CD4-positive, alpha-beta memory T cell (primary cell): ENCODE measurements at places on chromosomes 11 and 22.
A peak's percentile ranks its signal among the peaks of the same experiment; 100 is the strongest.

DNA sequence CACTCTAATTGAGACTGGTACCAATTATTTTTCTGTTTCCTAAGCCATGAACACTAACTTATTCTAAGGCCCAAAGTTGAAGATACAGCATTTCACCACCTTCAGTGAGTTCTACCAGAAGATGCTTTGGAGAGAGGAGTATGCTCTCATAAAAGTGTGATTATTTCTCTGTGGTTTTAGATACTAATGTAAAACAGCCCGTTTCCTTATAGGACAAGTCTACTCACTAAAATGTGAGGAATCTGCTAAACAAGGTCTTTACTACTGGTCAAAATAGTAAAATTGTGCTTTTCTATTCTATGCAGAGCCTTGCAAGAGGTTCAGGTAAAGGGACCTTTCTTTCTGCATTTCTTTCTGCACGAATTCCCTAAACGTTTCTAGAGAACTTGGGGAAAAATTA lies 2.4 kb downstream of the LGR4 start:
- H3K4me3 ChIP-seq, result no peak overlapping the region
- H3K27ac ChIP-seq, result no peak overlapping the region
- H3K27me3 ChIP-seq, result no peaks in the 10 kb centered on the region
- H3K4me1 ChIP-seq, result peaks cover 13% of the 10 kb centered on the region
- DNase-seq, result no peak

DNA sequence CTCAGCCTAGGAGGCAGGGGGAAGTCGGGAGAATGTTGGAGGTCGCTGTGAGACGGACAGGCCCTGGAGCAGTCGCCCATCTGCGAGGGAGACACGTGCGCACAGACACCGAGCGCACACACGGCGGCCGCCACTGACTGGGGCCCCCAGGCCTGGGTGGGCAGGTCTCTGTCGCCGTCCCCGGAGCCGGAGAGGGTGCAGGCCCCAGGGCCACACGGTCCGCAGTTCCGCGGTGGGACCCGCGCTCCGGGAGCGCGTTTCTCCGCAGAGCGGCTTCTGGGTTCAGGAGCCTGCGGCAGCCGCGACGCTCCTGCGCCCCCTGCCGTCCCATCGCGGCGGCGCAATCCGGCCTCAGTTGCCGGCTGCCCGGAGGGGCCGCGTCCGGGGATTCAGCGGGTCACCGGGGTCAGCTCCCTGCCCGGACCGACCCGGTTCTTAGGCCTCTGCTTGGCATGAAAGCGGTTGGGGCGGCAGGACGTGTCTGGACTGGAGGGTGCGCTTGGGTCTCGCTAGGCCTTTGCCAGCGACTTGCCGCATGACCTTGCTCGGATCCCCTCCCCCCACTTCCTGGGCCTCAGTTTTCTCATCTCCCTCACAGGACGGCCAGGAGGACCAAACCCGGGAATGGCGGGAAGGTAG lies 31.2 kb downstream of the PDE2A start:
- H3K27ac ChIP-seq, result no peak overlapping the region
- H3K4me1 ChIP-seq, result no peaks in the 10 kb centered on the region
- no peaks in the 10 kb centered on the region for H3K36me3 ChIP-seq
- DNase-seq, result no peak
- H3K27me3 ChIP-seq, result peaks cover 11% of the 10 kb centered on the region

GRCh38 chr22:38124236-38124974 lies 13.9 kb upstream of the BAIAP2L2 start:
- DNase-seq, result no peak
- peaks cover 4% of the 10 kb centered on the region for H3K36me3 ChIP-seq
- no peaks in the 10 kb centered on the region for H3K27me3 ChIP-seq

- DNase-seq, result no peak
- H3K36me3 ChIP-seq, result no peaks in the 10 kb centered on the region
- no peak overlapping the region for H3K4me3 ChIP-seq
- no peaks in the 10 kb centered on the region for H3K4me1 ChIP-seq
- H3K27ac ChIP-seq, result no peak overlapping the region
These were observed 9.3 kb downstream of the TENM4 start for GRCh38 chr11:79431535-79431934.

DNA sequence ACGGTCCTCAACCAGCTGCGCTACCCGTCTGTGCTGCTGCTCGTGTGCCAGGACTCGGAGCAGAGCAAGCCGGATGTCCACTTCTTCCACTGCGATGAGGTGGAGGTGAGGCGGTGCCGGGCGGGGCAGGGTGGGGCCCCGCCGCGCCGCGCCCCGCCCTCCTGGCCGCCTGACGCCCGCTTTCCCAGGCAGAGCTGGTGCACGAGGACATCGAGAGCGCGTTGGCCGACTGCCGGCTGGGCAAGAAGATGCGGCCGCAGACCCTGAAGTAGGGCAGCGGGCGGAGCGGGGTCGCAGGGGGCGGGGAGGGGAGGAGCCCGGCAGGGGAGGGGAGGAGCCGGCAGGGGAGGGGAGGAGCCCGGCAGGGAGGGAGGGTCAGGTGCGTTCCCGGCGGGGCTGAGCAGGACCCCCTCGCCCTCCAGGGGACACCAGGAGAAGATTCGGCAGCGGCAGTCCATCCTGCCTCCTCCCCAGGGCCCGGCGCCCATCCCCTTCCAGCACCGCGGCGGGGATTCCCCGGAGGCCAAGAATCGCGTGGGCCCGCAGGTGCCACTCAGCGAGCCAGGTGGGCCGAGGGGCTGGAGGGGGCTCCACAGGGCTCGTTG lies 14.7 kb downstream of the EPS8L2 start:
- no peak overlapping the region for H3K27ac ChIP-seq
- peaks cover 24% of the 10 kb centered on the region for H3K4me1 ChIP-seq
- no peak overlapping the region for H3K4me3 ChIP-seq

GRCh38 chr22:21702700-21703683 lies 32.6 kb downstream of the YPEL1 start:
- no peak overlapping the region for H3K4me3 ChIP-seq
- H3K27me3 ChIP-seq, result no peaks in the 10 kb centered on the region
- H3K36me3 ChIP-seq, result no peaks in the 10 kb centered on the region

GRCh38 chr11:13335319-13335718 lies 57.7 kb downstream of the BMAL1 start:
- no peaks in the 10 kb centered on the region for H3K36me3 ChIP-seq
- peak; percentile 72 for DNase-seq
- H3K27ac ChIP-seq, result no peak overlapping the region
- H3K27me3 ChIP-seq, result no peaks in the 10 kb centered on the region

DNA sequence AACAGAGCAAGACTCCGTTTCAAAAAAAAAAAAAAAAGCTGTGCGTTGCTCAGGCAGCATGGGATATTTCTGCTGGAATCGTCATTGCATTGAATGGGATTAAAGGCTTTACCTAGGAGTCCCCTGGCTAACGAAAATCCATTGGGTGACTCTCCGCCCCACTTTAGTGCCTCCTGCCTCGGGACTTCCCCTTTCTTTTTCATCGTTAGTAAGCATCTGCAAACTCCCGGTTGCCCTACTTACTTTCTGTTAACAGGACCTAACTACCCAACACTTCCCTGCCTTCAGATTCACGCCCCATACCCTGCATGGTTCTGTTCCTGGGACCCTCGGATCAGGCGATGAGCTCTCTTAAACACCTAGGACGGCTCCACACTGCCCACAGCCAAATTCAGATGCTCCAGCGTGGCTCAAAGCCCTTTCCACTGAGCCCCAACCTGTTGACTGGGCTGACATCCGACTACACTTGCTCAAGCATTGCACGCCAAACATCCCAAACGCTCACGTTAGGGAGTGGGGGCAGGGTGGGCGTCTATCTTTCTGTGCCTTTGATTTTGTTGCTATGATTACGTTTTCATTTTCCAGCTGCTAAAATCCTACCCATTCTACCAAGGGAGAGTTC lies 143.8 kb downstream of the ST3GAL4 start:
- H3K4me3 ChIP-seq, result no peak overlapping the region
- DNase-seq, result no peak
- no peaks in the 10 kb centered on the region for H3K36me3 ChIP-seq

GRCh38 chr11:11580841-11581411 lies 40.9 kb downstream of the GALNT18 start:
- H3K27ac ChIP-seq, result no peak overlapping the region
- H3K4me3 ChIP-seq, result no peak overlapping the region
- no peaks in the 10 kb centered on the region for H3K27me3 ChIP-seq
- DNase-seq, result no peak
- H3K36me3 ChIP-seq, result no peaks in the 10 kb centered on the region

DNA sequence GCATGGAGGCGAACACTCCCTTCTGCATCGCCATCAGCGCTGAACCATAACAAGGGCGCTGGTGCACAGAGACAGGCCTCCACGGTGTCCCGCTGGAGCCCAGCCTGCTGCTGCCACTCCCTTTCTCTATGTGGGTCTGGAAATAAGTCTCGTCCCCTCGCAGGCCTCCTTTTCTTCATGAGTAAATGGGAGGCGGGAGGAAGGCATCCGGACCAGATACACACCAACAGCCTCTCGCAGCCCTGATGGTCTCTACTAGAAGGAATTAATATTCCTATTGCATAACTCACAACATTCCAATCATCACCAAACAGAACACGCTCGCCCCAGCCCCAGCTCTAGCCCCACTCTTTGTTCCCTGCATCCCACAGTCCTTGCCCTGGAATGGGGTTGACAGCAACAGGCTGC lies 14.9 kb downstream of the RASD2 start:
- no peaks in the 10 kb centered on the region for H3K27me3 ChIP-seq
- no peak overlapping the region for H3K4me3 ChIP-seq

DNA sequence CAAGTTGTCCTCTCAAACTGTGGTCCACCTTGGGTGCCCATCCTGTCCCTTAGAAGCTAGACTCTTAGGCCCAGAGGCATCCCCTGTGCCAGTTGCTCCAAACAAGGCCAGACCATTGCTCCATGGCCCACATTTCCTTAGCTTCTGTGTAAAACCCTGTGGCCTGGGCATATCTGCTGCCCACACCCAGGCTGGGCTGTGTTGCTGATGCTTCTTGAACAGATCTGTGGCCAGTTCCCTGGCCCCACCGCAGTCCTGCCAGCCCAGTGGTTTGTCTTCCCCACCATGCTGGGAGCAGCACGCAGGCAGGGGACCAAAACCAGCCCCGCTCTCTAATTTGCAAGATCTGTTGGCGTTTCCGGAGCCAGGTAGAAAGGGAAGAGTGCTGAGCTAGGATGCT lies 72.2 kb downstream of the CSNK2A3 start:
- no peak for DNase-seq
- no peak overlapping the region for H3K4me3 ChIP-seq
- no peak overlapping the region for H3K27ac ChIP-seq
- no peaks in the 10 kb centered on the region for H3K4me1 ChIP-seq
- no peaks in the 10 kb centered on the region for H3K36me3 ChIP-seq
- no peaks in the 10 kb centered on the region for H3K27me3 ChIP-seq

DNA sequence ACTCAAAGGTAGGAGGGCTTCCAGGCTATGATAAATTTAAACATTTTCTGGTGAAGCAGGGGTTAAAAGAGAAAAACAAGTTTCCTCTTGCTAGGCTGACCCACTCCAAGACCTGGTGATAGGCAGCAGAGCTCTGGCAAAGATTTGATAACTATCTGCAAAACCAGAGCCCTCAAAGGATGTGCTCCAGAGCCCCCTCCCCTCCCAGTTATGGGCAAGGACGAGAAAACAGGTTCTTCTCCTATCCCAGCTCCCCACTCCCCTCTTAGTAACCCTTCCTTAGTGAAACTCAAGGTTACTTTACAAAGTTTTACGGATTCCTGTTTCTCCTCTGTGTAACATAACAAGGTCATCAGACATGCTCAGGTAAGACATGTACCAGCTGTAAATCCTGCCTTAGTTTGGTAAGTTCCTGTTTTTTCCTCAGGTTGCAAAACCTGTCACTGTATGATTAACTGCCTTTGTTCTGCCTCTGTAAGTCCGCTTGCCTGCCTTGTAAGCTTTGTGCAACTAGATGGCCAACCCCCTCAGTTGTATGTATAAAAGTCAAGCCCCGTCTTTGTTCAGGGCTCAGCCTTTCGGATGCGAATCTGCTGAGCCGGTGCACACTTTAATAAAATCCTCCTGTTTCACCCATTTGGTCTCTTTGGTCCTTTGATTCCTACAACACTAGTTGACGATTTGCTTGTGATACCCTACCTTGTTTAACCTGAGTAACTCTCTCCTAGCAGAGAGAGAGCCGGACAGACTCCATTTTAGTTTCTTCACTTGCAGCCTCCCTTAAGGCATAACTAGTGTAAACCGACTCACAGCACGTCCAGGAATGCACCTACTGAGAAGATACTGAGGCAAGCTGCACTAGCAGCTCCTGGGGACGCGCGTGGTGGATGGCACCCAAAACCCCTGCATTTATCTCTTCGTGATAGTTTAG lies 13.9 kb downstream of the APOBEC3H start:
- no peak overlapping the region for H3K4me3 ChIP-seq
- H3K27ac ChIP-seq, result no peak overlapping the region
- DNase-seq, result no peak
- no peaks in the 10 kb centered on the region for H3K36me3 ChIP-seq

DNA sequence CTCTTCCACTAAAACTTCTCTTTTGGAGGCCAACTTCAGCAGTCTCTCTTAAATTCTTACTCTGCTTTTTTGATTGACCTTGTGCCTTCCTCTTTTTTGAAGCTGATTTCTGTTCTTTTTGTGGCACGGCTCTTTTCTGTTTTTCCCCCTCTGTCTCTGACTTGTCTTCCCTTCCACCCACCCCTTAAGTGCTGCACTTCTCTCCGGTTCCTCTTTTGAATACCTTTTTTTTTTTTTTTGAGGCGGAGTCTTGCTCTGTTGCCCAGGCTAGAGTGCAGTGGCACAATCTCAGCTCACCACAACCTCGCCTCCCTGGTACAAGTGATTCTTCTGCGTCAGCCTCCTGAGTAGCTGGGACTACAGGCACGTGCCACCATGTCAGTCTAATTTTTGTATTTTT lies 211.9 kb downstream of the BLID start:
- DNase-seq, result no peak
- H3K36me3 ChIP-seq, result no peaks in the 10 kb centered on the region
- H3K4me1 ChIP-seq, result no peaks in the 10 kb centered on the region

- H3K27ac ChIP-seq, result no peak overlapping the region
- DNase-seq, result no peak
- H3K4me3 ChIP-seq, result no peak overlapping the region
- no peaks in the 10 kb centered on the region for H3K4me1 ChIP-seq
- H3K36me3 ChIP-seq, result no peaks in the 10 kb centered on the region
- no peaks in the 10 kb centered on the region for H3K27me3 ChIP-seq
These were observed 26.4 kb upstream of the OAF start for GRCh38 chr11:120184371-120184945.

- no peaks in the 10 kb centered on the region for H3K4me1 ChIP-seq
- no peak for DNase-seq
- no peaks in the 10 kb centered on the region for H3K36me3 ChIP-seq
- H3K27me3 ChIP-seq, result no peaks in the 10 kb centered on the region
- H3K4me3 ChIP-seq, result no peak overlapping the region
These were observed 55.1 kb downstream of the NAV2 start for GRCh38 chr11:19767627-19768151.

- no peak overlapping the region for H3K4me3 ChIP-seq
- H3K36me3 ChIP-seq, result no peaks in the 10 kb centered on the region
- H3K4me1 ChIP-seq, result no peaks in the 10 kb centered on the region
- no peak overlapping the region for H3K27ac ChIP-seq
- no peak for DNase-seq
These were observed 266.3 kb downstream of the DDX10 start for GRCh38 chr11:108931168-108931567.

GRCh38 chr11:96151501-96151900 lies 191.5 kb downstream of the MAML2 start:
- peaks cover 15% of the 10 kb centered on the region for H3K4me1 ChIP-seq
- H3K36me3 ChIP-seq, result no peaks in the 10 kb centered on the region
- no peaks in the 10 kb centered on the region for H3K27me3 ChIP-seq
- H3K27ac ChIP-seq, result no peak overlapping the region

GRCh38 chr11:75706260-75706729 lies 11.3 kb upstream of the MOGAT2 start:
- no peak overlapping the region for H3K4me3 ChIP-seq
- H3K36me3 ChIP-seq, result no peaks in the 10 kb centered on the region

GRCh38 chr11:75280227-75280701 lies 39.7 kb downstream of the TPBGL start:
- H3K27me3 ChIP-seq, result no peaks in the 10 kb centered on the region
- no peak overlapping the region for H3K27ac ChIP-seq
- no peak overlapping the region for H3K4me3 ChIP-seq
- H3K36me3 ChIP-seq, result peaks cover 23% of the 10 kb centered on the region
